ENCODE measurements at places on chromosomes 6 and 20. TPM values are rescaled to one million over a fixed set of nuclear protein-coding genes. Genes with fewer than 3 reads are reported as not detected.

- no peak for DNase-seq
Measured at GRCh38 chr20:370151-370600, 10.4 kb upstream of the TRIB3 start.

KHDC1L gene
- 0.43 TPM for total RNA-seq

TTK gene
- total RNA-seq, result 27.6 TPM

EYS gene
- under 0.01 TPM for total RNA-seq
